ENCODE measurements at places on chromosomes 13 and 19. TPM values are rescaled to one million over a fixed set of nuclear protein-coding genes. Genes with fewer than 3 reads are reported as not detected.
A peak's percentile ranks its signal among the peaks of the same experiment; 100 is the strongest.

DNA sequence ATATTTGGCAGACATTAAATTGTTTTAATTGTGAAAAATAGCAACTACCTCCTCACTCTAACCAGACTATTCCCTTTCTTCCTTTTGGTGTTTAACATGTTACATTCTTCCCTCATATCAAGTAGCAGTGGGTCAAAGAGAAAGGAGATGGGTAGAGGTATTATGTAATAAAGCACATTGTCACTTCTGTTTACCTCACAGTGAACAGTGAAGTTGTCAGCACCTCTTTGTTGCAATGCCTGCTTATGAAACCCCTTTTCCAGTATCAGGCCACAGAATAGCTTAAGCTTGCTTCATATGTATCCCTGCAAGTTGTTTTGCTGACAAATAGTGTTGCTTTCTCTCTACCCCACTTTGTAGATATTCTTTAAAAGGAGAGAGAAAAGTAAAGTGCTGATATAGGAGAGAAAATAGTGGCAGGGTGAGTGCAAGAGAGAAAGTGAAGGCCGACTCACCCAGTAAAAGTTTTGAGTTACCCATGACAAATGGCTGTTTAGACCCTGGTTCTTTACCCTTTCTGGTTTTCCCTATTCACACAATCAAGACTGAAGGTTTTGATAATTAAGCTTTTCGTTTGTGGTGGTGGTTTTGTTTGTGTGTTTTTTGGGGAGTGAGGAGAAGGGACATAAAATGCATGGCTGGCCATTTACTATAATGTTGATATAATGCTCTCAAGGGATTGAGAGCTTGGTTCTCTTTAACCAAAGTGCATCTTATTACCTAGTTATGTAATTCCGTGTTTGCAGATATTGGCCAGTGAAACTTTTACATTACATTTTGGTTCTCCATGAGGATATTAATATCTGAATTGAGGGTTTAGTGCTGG is 3.7 kb downstream of the ITM2B start:
- no peak for DNase-seq

- no peak for DNase-seq
These were observed 687 bp downstream of the MATK start for GRCh38 chr19:3785451-3785937.

GRCh38 chr19:33509774-33510173 is 11.8 kb downstream of the PEPD start:
- no peak for DNase-seq

GRCh38 chr19:55145232-55145631 is 3.8 kb downstream of the TNNT1 start:
- DNase-seq, result no peak

GRCh38 chr13:41811588-41812021 is 149.3 kb downstream of the VWA8 start:
- DNase-seq, result no peak

DNA sequence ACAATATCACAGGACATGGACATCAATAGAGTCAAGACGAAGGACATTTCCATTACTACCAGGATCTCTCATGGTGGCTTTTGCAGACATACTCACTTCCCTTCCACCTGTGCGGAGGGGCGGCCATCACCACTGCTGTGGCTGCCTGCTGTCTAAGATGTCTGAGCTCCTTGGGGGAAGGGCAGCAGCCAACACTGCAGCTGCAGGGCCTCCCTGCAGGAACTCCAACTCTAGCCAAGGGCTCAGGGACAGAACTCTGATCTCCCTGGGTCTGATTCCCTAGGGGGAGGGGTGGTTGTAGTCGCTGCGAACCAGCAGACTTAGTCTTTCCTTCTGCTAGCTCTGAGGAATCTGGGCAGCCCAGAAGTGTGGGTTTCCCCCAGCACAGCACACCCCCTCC is 78.9 kb upstream of the ANKRD10 start:
- no peak for DNase-seq

- DNase-seq, result no peak
These were observed 79.9 kb upstream of the GSX1 start for GRCh38 chr13:27712421-27712820.

GRCh38 chr13:68056816-68057710 is 826.9 kb upstream of the PCDH9 start:
- no peak for DNase-seq

DNA sequence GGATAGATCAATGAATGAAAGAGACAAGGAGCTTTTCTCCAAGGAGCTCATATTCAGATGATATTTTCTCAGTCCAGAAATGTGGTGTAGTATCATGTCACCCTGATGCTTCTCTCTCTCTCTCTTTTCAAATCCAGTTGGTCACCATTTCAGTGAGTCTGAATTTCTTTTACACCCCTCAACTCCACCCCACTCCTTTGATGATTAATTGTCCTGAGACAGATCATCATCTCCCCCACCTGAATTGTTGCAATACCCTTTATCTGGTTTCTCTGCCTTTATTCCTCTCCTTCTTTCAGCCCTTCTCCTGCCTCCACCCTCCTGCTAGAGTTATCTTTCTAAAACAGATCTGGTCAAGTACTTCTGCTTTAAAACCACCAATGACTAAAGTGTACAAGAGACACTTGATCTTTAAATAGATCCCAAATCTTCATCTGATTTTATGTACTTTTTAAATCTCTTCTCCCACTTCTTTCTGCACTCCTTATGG is 299.8 kb downstream of the KLF5 start:
- DNase-seq, result no peak

GRCh38 chr13:113843864-113844556 is 19.9 kb downstream of the GAS6 start:
- no peak for DNase-seq

GRCh38 chr19:35195830-35196229 is 32.7 kb downstream of the FAM187B start:
- DNase-seq, result no peak

DNA sequence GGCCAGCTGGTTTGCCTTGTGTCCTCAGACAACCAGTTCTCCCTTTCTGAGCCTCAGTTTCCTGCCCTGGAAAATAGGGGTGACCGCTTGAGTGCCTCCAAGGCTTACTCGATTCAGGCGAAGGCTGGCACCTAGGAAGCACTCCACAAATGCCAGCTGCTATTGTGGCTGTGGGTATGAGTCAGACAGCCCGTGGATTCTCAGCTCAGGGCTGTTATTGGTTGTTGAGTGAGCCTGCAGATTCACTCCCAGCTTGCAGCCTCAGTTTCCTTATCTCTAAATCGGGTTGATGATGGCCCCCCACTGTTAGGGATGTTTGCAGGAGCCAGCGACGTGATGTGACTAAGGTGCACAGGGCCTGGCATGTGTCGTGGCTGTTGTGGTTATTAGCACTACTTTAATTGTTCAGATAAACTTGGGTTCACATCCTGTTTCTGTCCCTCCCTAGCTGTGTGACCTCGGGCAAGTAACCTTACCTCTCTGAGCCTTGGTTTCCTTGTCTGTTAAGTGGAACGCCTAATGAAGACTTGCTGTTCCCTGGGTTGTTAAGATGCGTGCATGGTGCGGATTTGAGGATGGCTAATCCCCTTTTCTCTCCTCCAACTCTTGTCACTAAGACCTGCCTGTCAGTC is 2.4 kb downstream of the MARK4 start:
- DNase-seq, result no peak

- no peak for DNase-seq
These were observed 47.2 kb downstream of the CHST8 start for GRCh38 chr19:33668968-33669367.

DNA sequence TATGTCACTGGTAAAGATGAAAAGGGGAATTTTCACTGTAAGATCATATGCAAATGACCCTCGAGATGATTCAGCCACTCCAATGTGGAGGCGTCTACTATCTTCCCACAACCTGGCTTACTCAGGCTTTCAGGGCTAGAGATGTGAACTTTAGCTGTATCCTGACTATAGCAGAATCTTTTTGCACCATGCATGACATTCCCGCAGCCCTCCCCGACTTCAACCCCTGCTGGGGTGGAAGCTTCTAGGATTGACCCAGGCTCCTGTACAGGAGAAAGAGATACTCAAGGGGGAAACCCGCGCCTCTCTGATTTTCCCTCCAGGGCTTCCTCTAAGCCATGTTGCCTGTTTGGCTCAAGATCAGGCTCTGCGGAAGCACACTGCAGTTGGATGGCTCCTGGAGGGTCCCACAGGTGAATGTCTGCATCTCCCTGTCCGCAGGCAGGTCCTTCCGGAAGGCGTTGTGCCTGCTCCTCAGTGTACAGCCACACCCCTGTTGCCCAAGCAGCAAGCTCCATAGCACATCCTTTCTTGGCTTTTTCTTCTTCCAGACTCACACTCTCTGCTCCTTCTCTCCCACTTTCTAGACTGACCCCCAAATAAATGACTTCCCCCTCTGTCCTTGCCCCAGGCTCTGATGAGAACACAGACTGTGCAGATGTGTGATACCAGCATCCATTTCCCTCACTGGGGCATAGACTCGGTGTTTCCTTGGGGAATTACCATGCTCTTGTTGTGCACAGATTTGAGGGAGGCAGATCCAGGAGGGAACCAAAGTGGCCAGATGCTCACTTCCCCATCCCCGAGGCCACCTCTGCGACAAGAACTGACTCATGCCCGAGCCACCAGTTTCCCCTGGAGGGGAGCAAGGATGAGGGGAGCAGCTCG is 29.1 kb upstream of the POP4 start:
- no peak for DNase-seq

- no peak for DNase-seq
These were observed 60.8 kb upstream of the MYCBP2 start for GRCh38 chr13:77387607-77388200.

DNA sequence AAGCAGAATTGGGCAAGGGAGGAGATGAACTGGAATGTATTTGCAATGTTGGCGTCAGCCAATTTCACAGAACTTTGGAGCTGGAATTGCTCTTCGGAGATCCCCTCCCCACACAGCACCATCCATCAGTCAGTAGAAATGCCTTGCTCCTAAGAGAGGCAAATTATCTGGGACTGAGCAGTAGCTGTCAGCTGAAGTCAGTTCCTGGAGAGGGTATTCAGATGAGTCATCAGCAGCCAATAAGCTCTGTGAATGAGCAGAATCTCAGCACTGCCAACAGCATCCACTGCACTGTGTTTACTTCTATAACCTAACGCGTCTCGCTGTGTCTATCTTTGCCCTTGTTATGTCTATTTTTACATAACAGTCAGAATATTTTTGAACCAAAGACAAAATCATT is 213.7 kb downstream of the SLITRK5 start:
- no peak for DNase-seq

GRCh38 chr19:57841122-57841763 is 8.4 kb upstream of the ZNF587 start:
- no peak for DNase-seq

GRCh38 chr13:52096748-52097147 is 32.1 kb downstream of the NEK5 start:
- no peak for DNase-seq

DNA sequence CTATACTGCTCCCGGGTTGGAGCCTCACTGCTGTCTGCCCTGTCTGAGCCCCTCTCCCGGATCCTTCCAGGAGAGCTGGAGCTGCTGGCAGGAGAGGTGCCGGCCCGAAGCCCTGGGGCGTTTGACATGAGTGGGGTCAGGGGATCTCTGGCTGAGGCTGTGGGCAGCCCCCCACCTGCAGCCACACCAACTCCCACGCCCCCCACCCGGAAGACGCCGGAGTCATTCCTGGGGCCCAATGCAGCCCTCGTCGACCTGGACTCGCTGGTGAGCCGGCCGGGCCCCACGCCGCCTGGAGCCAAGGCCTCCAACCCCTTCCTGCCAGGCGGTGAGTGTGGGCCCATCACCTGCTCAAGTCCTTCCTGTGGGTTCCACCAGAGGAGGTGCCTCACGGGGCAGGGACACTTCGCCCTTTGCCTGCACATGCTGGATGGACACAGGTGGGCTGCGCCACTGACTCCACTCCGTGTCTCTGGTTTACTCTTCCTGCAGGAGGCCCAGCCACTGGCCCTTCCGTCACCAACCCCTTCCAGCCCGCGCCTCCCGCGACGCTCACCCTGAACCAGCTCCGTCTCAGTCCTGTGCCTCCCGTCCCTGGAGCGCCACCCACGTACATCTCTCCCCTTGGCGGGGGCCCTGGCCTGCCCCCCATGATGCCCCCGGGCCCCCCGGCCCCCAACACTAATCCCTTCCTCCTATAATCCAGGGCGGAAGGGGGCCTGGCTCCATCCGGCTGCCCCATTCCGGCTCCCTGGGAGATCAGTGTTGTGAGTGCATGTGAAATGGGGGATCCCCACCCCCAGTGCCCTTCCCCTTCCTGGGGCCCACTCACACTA is 19.8 kb downstream of the EPN1 start:
- DNase-seq, result no peak

GRCh38 chr19:39057615-39058014 is 25.3 kb upstream of the FBXO27 start:
- DNase-seq, result no peak

GRCh38 chr13:55000844-55001243 is 1972.2 kb downstream of the OLFM4 start:
- no peak for DNase-seq

DNA sequence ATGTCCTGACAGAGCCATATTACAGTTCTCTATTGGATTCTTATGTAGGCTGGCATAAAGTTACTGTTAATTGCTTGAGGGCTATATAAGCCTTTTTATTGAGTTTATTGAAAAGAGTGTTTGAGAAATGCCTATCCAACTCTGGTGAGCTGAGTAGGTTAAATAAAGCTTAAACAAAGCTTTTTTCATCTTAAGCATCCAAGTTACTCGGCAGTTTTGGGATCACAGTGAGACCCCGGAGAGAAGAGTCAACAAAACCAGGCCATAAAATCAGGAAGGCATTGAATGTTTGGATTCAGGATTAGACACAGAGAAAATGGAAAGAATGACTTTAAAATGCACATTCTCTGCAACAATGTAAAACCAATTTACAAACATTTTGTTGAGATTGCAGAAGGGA is 588.5 kb downstream of the DACH1 start:
- DNase-seq, result no peak

GRCh38 chr13:81487151-81487550 is 1146.2 kb upstream of the SPRY2 start:
- DNase-seq, result peak; percentile 12

- DNase-seq, result no peak
These were observed 2678.4 kb downstream of the PCDH9 start for GRCh38 chr13:64551755-64552154.

The SLC10A2 gene
- total RNA-seq, result 0.07 TPM

The OR10H1 gene
- total RNA-seq, result not detected

The CLDND2 gene
- 1.1 TPM for total RNA-seq

The THAP8 gene
- total RNA-seq, result 9.4 TPM

The RAD23A gene
- 82.8 TPM for total RNA-seq

The SLC25A30 gene
- 14.0 TPM for total RNA-seq

Data from neural crest cell (in vitro differentiated cells).